ENCODE measurements at places on chromosomes 16 and 17.

GRCh38 chr17:78325076-78325687 lies 34.7 kb downstream of the SOCS3 start:
- no peak for DNase-seq

GRCh38 chr17:9671559-9671958 lies 26.2 kb downstream of the USP43 start:
- no peak for DNase-seq

DNA sequence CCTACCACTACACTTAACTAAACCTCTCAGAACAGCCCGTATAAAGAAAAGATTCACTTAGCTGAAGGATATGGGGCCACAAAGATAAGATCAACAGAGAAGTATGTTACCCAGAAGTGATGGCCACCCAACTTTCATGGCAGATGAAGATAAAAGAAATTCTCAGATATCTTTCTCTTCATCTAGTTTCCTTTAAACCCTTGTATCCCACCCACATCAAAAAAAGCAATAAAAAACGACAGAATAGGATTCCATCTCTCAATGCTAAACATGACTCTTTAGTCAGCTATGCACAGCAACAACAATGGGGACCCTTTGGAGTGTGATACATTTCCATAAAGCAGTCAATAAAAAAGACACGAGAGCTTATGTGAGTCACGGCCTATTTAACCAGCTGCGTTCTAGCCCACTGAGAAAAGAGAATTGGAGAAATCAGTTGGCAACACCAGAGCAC lies 86.6 kb downstream of the SNX11 start:
- no peak for DNase-seq

GRCh38 chr16:10946308-10946707 lies 1.9 kb downstream of the CLEC16A start:
- DNase-seq: no peak

Data from substantia nigra (tissue), 51 donors.